EL (cell line): ENCODE measurements at places on chromosomes 2 and 18.

- no peak for DNase-seq
Measured at GRCh38 chr18:50642439-50642838, 82.6 kb downstream of the MAPK4 start.

GRCh38 chr2:209661286-209661894 is 110.2 kb upstream of the UNC80 start:
- DNase-seq: no peak

- peak; percentile 75 for DNase-seq
Measured at GRCh38 chr2:20496076-20496872, 49.4 kb downstream of the RHOB start.

DNA sequence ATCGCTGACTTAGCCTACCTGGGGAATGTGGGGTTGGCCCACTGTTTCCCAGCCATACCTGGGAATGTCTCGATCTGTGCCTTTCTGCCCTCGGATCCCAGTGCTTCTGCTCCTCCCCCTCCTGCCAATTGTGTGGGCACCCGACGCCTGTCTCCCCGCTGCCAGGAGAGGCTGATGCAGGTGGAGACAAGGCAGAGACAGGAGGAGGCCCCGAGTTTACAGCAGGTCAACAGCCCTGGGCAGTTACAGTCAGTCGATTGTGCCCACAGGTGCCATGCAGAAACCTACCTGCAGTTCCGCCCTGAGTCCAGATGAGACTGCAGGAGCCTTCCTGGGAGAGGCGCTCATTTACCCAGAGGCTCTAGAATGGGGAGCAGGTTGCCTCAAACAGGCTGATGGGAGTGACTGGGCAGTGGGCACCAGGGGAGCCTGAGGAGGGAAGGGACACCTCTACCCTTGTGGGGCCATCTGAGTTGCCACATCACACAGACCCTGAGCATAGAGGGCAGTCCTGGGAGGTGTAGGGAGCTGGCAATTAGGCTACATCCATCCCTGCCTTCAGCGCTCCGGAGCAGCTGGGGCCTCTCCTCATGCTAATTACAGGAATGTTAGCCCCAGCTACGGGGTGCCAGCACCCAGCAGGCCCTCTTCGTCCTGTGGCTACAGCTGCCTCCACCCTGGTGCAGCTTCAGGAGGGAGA is 300.1 kb downstream of the NDUFA10 start:
- DNase-seq: no peak
